ENCODE measurements at places on chromosomes 16 and 17. TPM values are rescaled to one million over a fixed set of nuclear protein-coding genes. Genes with fewer than 3 reads are reported as not detected.

GRCh38 chr17:36525888-36526287 lies 8.8 kb downstream of the MYO19 start:
- peaks cover 31% of the 10 kb centered on the region for H3K4me1 ChIP-seq
- H3K27me3 ChIP-seq = no peaks in the 10 kb centered on the region
- peaks cover 56% of the 10 kb centered on the region for H3K36me3 ChIP-seq
- H3K27ac ChIP-seq = no peak overlapping the region
- H3K4me3 ChIP-seq = no peak overlapping the region

Gene ESRP2
- total RNA-seq = not detected

Gene ALOX15B
- not detected for total RNA-seq

DNA sequence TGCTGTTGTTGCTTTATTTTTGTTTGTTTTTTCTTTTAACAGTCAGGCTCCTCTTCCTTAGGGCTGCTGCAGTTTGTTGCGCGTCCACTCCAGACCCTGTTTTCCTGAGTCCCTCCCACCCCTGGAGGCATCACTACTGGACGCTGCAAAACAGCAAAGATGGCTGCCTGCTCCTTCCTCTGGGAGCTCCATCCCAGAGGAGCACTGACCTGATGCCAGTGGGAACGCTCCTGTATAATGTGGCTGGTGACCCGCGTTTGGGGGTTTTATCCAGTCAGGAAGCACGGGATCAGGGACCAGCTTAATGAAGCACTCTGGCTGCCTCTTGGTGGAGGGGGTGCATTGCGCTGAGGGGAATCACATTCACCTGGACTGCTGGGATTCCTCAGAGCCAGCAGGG lies 1005.6 kb downstream of the CDH8 start:
- H3K4me3 ChIP-seq = no peak overlapping the region
- no peaks in the 10 kb centered on the region for H3K27me3 ChIP-seq
- DNase-seq = no peak
- no peaks in the 10 kb centered on the region for H3K4me1 ChIP-seq

GRCh38 chr16:30620169-30620568 lies 10.0 kb upstream of the ZNF689 start:
- peaks cover 37% of the 10 kb centered on the region for H3K27me3 ChIP-seq
- no peak overlapping the region for H3K4me3 ChIP-seq
- no peaks in the 10 kb centered on the region for H3K36me3 ChIP-seq
- H3K27ac ChIP-seq = no peak overlapping the region
- no peak for DNase-seq
- H3K4me1 ChIP-seq = peaks cover 4% of the 10 kb centered on the region

- peaks cover 1% of the 10 kb centered on the region for H3K27me3 ChIP-seq
- H3K4me1 ChIP-seq = peaks cover 42% of the 10 kb centered on the region
- H3K36me3 ChIP-seq = peaks cover 30% of the 10 kb centered on the region
- H3K27ac ChIP-seq = peak overlapping the region; percentile 83
- peak; percentile 73 for DNase-seq
- H3K4me3 ChIP-seq = peak overlapping the region; percentile 82
These were observed 119.1 kb upstream of the SMURF2 start for GRCh38 chr17:64781014-64781756.

DNA sequence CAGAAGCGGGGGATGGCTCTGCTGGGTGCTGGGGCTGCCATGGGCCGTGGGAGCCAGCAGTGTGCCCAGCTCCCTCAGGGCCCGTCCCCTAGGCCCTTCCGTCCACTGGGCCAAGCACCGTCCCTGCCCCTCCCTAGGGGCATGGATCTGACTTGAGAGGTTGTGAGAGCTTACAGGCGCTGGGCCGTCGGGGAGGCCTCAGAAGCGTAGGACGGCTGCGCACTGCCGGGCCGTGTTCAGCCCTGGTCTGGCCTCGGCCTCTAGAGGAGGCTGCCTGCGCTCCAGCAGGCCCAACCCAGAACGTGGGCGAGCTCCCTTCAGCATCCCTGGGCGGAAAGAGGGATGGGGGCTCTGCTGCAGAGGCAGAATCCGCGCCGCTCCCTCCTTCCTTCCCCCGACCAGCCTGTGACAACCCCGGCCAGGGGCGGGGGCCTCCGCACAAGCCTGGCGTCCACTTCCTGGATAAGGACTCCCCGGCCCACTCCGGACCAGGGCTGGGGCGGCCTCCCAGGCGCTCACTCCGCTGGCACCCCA lies 685 bp upstream of the MPG start:
- H3K36me3 ChIP-seq = peaks cover 9% of the 10 kb centered on the region
- DNase-seq = peak; percentile 45
- H3K27me3 ChIP-seq = peaks cover 21% of the 10 kb centered on the region
- H3K27ac ChIP-seq = peak overlapping the region; percentile 67

DNA sequence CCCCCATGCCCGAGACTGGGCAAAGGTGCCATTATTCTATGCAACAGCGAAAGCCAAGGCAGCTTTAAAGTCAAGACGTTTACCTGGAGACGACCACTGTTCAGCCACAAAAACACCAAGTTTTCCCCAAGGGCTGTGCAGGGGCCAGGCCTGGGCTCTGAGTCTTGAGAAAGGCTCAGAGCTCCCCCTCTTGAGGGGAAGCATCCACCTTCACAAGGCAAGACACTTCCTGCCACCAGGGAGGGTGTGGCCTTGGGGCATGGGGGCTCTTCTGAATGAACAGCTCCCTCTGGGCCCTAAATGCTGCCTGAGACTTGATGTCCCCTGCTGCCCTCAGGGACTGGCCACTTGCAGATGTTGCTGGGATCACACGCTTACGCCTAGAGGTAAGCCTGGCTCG lies 26.5 kb downstream of the PDIA2 start:
- H3K27me3 ChIP-seq = no peaks in the 10 kb centered on the region
- no peak overlapping the region for H3K27ac ChIP-seq
- DNase-seq = peak; percentile 26
- peaks cover 11% of the 10 kb centered on the region for H3K36me3 ChIP-seq
- no peak overlapping the region for H3K4me3 ChIP-seq

Gene CBX8
- total RNA-seq = 5.7 TPM

DNA sequence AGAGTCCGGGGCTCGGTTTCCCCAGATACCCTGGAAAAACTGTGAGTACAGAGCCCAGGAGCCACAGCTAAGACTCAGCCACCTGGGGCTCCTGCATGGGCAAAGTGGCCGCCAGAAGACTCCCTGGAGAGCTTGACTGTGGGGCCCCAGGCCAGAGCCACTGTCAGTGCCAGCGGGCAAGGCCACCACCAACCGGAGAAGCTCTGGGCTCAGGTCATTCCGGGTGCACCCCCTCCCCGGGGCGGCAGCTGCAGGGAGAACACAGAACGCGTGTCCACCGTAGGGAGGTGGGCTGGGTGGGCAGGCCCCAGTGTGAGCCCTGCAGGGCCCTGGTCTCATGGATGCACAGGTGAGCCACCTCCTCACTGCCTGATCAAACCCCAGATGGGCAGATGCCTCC lies 22.3 kb upstream of the RBFOX3 start:
- peak; percentile 9 for DNase-seq
- H3K4me1 ChIP-seq = no peaks in the 10 kb centered on the region
- no peak overlapping the region for H3K4me3 ChIP-seq
- no peaks in the 10 kb centered on the region for H3K36me3 ChIP-seq

Gene SLC43A2
- total RNA-seq = 0.85 TPM

DNA sequence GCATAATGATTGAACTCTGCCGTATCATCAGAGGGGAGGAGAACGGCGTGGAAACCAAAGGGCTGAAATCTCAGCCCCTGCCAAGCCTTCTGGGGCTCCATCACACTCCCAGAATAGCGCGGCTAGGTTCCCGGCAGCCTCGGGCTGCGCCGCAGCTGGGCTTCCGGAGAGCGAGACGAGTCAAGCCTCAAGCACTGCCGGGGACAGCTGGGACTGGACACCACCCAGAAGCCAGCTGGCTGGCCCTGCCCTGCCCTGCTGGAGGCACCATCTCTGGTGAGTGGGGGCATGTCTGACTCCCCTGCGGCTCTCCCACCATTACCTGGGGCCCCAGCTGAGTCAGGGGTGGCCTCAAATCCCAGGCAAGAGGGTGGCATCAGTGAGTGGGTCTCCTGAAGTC lies 7.2 kb upstream of the GPRC5C start:
- H3K4me3 ChIP-seq = no peak overlapping the region
- H3K27ac ChIP-seq = no peak overlapping the region
- peaks cover 22% of the 10 kb centered on the region for H3K27me3 ChIP-seq
- no peak for DNase-seq

DNA sequence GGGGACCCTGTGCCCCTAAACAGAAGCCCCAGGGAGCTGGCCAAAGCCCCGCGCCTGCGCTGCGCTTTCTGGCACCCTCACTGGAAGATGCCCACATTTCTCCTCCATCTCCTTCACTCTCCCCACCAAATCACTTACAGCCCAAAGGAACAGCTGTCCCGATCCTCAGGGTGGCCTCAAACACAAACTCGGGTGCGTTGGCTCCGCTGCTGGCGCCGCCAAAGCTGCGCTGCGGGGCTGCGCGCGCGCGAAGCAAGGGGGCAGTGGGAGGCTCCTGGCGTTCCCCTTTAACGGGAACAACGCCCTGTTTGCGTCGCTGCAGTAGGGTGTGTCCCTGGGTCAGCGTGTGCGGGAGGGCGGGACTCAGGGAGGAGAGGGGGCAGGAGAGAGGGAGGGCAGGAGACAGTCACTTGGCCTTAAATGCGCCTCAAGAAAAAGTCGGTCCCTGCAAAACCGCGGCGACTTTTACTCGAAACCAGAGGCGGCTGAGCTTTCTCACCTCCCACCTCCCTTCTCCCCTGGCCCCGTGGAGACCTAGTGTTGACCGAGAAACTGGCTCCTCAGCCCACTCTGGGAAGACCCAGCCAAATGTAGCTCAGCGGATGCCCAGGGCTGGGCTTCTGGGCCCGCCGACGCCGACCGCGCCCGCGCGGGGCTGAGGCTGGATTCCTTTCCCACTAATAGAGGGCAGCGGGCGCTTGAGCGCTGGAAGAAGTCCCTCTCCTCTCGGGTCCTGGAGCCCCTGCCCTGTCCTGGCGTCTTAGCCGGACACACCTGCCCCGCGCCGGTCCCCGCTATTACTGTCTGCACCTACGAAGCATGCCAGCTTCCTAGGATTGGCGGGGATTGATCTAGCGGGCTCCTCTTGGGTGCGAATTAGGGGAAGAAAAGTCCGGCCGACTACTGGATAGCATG lies 2.6 kb downstream of the PMP22 start:
- peaks cover 20% of the 10 kb centered on the region for H3K4me1 ChIP-seq
- no peak overlapping the region for H3K27ac ChIP-seq
- H3K4me3 ChIP-seq = peak overlapping the region; percentile 22

DNA sequence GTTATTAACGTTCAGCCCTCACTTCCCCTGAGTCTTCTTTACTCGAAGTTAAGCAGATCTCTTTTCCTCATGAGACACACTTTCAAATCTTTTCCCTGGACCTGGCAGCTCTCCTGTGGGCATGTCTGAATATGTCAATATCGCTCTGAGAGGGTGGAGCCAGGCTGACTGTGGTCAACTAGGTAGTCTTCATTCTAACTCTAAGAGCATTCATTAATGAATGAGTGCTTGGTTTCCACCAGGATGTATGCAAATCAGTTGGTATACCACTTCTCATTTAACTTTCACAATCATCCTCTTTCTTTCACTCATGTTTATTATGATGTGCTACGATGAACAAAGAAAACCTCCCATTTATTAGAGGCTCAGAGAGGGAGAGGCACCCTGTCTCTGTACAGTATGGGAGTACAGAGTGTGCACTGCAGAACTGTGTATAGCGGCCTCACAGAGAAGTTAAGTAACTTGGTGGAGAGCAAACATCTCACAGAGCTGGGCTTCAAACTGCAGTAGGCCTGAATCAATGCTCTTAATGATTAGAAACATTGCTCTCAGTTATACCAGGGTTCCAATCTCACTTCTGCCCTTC lies 39.9 kb downstream of the OTOA start:
- peaks cover 12% of the 10 kb centered on the region for H3K4me1 ChIP-seq
- no peak overlapping the region for H3K4me3 ChIP-seq
- H3K27ac ChIP-seq = no peak overlapping the region
- no peak for DNase-seq
- H3K27me3 ChIP-seq = no peaks in the 10 kb centered on the region

DNA sequence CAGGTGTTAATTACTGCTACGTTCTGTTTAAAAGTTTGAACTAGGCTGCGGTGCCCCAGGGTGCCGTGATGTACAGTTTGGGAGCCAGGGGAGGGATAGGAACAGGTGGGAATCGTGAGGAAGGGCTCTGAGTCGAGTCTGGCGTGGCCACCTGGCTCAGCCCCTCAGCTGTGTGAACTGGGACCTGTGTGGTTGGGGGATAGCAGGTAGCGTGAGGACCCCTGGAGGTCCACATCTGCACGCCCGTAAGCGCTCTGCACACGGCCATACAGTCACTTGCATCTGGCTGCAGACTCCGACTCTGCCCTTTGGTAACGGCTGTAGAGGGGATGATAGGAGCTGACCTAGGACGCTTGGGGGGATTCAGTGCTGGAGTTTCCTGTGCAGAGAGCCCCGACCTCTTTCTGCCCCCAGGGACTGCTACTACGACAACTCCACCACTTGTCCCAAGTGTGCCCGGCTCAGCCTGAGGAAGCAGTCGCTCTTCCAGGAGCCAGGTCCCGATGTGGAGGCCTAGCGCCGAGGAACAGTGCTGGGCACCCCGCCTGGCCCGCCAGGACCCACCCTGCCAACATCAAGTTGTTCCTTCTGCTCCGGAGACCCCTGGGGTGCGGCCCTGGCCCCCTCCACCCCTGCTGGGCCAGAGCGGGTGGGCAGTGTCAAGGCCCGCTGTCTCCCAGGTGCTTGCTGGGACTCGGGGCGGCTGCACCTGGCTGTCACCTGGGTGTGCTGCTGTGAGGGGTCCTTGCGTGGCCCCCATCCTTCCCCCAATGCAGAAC lies 17.1 kb downstream of the DEF8 start:
- H3K27ac ChIP-seq = no peak overlapping the region
- peaks cover 4% of the 10 kb centered on the region for H3K36me3 ChIP-seq
- H3K27me3 ChIP-seq = no peaks in the 10 kb centered on the region

DNA sequence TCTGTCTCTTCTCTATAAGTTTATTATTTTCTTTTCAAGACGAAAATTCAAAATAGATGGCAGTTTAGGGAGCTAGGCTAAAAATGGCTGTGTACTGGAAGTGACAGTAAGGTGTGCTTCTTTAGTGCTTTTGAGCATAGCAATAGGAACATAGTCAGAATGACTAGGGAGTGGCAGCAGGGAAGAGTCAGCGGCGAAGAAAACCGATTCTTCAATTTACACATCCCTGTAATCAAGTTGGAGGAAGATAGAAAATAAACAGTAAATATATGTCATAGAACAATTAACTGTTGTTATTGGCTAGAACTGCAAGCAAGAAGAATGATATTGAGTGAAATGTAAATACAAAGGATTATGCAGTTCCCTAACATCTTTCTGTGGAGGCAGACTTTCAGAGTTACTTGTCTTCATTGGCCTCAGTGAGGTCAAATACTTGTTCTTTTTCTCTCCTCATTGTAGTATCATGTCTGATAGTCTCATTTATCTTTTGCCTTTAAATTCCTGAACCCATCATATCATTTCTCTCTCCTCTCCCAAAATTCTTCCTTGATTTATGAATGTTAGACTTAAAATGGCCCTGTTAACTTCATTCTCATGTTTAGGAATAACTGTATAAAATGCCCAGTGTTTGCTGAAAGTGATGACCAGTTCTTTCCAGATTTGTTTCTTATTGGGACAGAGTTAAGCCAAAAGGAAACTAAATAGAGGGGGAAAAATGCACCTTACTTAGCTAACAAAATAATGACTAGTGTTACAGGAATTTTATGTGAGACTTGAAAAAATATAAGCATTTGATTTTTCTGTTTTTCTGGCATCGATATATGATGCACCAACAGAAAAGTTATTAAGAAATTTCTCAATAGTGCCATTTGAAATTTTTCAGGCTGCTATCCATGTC lies 211.4 kb downstream of the BCAS3 start:
- no peak overlapping the region for H3K27ac ChIP-seq
- H3K4me1 ChIP-seq = no peaks in the 10 kb centered on the region
- no peak overlapping the region for H3K4me3 ChIP-seq
- H3K27me3 ChIP-seq = no peaks in the 10 kb centered on the region
- no peak for DNase-seq

All from activated CD4-positive, alpha-beta memory T cell treated with anti-CD3 and anti-CD28 coated beads, Interleukin-2, amount 10 ng/mL, durations not matched to agents 7 days and 5 days (primary cell).